Effector CD4-positive, alpha-beta T cell (primary cell): ENCODE measurements at places on chromosomes 1 and 21.

GRCh38 chr1:220198186-220199005, 73.9 kb downstream of the RAB3GAP2 start:
- DNase-seq = no peak

- no peak for DNase-seq
Observed at GRCh38 chr1:11598461-11598860, 55.8 kb downstream of the FBXO2 start.

DNA sequence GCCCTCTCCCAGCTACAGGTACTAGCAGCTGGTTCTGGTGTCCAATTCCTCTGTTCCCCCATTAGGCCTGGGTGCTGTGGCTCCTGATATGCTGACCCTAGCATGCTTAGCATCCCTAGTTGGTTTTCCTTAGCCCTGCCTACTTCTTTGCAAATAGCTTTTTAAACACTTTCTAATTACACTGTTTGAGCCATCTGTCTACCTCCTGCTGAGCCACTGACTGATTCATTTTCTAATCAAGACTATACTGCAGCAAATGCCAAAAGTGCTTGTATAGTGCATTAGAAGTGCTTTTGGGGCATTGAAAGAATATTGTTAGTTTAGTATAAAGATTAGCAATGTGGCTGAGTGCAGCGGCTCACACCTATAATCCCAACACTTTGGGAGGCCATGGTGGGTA, 36.3 kb downstream of the ERICH3 start:
- DNase-seq = no peak

DNA sequence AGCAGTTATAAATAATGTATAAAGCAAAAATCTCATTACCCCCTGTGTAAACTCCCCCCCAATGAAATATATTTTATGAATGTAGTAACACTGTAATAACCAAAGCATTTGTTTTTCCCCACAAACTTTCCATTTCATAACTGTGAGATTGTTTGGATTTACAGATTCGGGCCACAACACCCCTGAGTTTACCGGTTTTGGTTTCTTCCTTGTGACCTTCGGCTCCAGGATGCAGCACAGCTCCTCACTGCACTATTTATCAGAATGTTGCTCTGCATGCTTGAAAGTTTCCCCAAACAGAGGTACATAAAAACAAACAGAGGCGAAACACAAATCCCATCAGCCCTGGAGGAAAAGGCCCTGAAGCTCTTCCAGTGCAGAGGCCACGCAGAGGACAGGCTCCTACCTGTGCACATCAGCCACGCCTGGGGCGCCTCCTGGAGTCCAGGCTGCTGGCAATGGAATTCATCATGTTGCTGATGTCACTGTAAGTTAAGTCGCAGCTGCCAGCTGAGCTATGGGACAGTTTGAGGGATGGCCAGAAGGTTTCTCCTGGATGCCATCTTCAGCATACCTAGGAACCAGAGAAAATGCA, 122.0 kb downstream of the LMO4 start:
- no peak for DNase-seq

DNA sequence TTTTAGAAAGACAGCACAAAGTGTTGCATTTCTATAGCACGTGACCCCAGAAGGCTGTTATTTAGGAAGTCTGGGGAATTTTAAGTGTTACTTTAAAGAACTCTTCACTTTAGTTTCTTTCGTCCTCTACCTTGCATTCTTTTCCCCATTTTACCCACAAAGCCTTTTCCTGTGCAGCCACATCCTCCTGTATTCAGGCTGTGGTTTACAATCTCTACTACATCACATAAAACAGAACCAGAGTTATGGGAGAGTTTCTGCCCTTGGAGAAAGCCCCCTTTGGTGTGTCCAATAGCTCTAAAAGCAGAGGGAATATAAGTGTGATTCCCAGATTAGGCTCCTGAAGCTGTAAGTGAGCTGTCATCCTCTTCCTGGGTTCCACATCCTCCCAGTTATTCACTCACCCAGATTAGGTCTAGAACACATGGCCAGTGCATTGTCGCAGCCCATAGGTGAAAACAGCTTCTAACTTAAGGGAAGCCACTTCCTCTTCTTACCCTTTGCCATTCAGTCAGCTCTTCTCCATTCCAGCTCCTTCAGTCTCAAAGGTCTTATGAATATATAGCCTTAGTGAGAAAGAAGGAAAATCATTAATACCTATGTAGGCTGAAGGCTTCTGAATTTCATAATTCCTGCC, 171.1 kb downstream of the PIGK start:
- no peak for DNase-seq

DNA sequence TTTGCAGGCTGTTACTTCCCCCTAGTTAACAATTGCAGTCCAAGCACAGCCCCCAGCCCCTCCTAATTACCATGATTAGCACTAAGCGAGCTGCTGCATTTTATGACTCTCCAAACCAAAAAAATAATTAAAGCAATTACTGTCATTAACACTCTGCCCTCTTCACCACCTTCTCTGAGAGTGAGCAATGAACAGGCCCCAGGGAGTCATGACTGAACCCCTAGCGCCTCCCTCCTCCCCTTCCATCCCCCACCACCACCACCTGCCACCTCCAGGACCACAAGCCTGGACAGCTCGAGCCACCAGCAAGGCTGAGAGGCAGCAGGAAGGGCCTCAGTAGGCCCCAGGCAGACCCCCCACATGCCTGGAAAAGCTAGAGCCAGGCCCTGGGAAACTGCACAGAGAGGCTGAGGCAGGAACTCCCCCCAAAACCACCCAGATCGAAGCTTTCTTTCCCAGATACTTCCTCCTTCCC, 35.5 kb upstream of the ZC3H12A start:
- DNase-seq = no peak

DNA sequence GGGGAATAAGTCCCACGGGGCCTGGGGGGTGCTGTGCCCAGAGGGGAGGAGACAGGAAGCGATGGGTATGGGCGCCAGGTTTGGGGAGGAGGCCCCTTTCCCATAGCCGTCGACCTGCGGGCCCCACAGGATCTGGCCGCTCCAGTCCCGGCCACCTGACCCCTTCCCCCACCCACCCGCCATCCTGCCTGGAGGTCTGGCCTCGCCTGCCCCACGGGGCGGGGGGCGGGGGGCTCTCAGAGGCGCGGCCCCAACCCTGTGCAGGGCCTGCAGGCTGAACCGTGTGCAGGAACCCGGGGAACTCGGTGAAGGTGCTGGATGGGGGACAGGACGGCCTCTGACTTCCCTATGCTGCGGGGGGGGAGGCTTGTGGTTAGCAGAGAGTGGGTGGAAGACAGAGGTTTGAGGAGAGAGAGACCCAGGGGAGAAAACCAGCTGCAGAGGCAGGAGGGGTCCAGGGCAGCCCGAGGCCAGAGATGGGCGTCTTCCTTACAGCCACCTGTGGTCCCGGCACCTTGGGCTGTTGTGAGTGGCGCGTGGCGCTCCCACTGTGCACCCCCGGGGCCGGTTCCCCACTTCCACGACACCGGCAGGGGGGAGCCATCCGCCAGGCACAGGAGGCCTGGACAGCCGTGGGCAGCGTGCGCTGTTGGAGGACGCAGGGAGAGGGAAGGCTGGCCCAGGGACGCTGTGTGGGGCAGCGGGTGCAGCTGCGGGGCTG, 2.5 kb upstream of the TNFRSF18 start:
- peak; percentile 34 for DNase-seq

DNA sequence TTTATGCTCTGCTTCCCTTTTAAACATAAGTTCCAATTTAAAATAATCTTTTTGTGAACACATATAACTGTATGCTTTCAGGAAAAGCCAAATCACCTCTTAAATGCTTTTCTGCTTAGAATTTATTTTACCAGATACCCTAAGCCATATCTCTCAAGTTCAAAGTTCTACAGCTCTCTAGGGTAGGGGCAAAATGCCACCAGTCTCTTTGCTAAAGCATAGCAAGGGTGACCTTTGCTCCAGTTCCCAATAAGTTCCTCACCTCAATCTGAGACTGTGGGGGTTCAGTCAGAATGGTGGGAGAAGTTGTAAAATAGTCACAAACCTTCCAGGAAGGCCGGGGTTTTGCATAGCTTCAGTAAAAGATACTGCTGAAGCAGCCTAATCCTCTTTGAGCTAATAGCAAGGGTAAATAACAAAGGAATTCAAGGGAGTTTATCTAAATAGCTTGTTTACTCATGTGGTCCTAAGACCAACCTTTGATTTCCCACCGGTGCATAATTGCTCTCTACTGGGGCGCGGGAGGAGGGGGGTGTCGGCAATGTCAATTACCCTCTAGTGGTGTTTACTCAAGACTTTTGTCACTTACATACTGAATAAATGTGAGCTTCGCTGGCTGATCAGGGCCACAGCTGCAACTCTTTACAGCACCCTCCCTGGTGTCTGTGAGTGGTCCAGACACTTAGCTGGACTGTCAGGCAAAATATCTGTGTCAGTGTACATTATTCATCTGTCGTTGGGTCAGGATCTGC, 1376.2 kb downstream of the NCAM2 start:
- no peak for DNase-seq

DNA sequence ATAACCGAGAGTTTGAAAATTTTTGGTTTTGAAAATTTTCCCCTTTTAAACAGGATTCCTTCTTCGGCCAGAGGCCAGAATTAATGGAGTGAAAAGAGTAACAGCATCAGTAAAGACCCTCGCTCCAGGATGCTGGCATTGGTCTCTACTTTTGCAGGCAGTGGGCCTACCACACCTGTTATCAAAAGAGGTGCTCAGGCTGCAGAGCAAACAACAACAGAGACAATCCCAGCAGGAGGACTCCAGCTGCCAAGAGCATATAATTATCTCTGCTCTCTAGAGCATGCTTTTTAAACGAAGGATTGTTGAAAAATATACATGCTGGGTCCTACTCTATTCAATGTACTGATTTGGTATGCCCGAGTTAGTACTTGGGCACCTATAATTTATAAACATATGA, 1048.5 kb downstream of the PLA2G4A start:
- DNase-seq = no peak

GRCh38 chr21:39715804-39716397, 29.1 kb upstream of the IGSF5 start:
- DNase-seq = no peak

DNA sequence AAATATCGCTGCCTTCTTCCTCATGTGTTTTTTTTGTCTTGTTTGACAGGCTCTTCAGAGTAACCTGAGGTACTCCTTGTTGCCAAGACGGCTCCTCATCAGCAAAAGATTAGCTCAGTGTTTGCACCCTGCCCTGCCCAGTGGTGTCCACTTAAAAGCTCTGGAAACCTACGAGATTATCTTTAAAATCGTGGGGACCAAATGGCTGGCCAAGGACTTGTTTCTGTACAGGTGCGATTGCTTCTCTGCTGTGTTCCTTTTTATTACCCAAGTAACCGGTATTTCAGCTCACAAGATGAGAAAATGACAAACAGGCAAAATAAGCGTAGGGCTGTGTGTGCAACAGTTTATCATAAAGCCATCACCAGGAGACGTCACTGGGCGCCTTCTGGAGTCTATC, 42.4 kb downstream of the DOP1B start:
- no peak for DNase-seq

DNA sequence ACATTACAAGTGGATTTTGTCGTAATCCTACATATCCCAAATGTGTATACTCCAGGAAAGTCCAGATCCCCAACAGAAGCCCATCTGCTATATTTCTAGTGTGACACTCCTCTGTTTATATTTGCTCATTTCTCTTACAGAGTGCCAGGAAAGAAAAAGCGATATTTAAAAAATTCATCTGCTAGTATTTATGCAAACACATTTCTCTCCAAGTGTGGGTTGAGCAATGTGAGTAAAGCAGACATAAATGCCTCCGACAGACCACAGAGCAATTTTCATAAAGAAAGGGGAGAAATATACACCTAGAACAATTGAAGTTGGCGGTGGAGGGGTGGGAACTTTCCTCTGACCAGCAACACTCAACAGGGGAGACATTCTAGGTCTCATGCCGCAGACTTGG, 22.2 kb upstream of the RAP1A start:
- DNase-seq = no peak

GRCh38 chr1:3465935-3466321, 11.5 kb downstream of the ARHGEF16 start:
- no peak for DNase-seq

DNA sequence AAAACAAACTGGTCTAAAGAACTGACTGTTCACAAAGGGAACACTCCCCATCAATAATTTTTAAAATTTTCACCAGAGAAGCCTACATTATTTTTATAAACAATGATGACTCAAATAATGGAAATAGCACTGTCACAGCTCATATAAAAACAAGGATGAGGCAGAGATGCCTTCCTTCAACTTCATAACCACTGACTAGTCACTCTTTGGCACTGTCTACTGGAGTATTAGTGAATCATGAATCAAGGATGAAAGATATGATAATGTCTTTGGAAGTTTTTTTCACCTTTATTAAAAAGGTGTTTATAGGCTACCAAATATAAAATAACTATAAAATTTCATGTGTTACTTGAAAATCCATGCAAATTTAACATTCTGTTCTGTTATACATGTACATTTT, 316.9 kb downstream of the VAV3 start:
- no peak for DNase-seq

DNA sequence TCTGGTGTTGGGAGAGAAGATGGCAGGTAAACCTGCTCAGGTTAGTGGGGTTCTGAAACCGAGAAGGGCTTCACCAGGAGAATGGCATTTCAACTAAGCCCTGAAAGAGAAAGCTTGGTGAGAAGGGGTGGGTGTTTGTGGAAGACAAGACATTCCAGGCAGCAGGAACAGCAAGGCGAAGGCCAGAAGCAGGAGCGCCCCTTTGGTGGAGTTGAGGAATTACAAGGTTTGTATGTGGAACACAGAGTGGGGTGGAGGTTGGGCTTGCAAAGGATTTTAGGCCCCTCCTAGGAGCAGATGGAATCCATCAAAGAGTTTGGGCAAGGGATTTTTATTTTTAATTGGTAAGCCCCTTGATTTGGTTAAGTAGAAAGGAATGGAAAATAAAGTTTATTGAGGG, 24.8 kb upstream of the ELOA start:
- DNase-seq = no peak
